Activated T-cell treated with anti-CD3 and anti-CD28 coated beads, Interleukin-2, amount 50 U/mL, for 4 hours (primary cell): ENCODE measurements at places on chromosomes 11 and 22. TPM values are rescaled to one million over a fixed set of nuclear protein-coding genes. Genes with fewer than 3 reads are reported as not detected.
A peak's percentile ranks its signal among the peaks of the same experiment; 100 is the strongest.

DNA sequence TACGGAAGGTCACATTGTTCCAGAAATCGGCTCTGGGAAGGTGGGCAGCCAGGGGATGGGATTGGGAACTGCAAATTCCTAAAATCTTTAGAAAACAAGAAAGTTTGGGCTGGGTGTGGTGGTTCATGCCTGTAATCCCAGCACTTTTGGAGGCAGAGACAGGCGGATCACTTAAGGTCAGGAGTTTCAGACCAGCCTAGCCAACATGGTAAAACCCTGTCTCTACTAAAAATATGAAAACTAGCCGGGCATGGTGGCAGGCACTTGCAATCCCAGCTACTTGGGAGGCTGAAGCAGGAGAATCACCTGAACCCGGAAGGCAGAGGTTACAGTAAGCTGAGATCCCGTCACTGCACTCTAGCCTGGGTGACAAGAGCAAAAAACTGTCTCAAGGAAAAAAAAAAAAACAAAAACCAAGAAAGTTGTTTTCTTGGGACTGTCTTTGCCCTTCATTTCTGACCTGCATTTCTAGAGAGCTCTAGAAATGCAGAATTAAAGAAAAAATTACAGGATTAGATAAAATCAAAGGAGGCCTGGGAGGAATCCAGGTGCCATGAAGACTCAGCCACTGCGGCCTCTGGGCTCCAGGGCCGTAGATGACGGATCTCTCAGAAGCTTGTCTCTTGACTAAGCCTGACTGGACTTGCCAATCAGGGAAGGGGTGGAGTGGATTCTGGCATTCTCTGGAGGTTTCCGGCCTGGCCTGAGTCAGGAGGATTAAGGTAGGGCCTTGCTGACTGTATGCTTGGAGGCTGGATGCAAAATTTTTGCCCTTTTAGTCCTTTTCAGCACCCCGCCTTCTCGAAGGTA is 5.3 kb upstream of the MALAT1 start:
- no peak for DNase-seq

OR5T3 gene
- not detected for total RNA-seq

- DNase-seq = no peak
These were observed 6.9 kb upstream of the PHRF1 start for GRCh38 chr11:569158-569885.

INS gene
- total RNA-seq = not detected

DNA sequence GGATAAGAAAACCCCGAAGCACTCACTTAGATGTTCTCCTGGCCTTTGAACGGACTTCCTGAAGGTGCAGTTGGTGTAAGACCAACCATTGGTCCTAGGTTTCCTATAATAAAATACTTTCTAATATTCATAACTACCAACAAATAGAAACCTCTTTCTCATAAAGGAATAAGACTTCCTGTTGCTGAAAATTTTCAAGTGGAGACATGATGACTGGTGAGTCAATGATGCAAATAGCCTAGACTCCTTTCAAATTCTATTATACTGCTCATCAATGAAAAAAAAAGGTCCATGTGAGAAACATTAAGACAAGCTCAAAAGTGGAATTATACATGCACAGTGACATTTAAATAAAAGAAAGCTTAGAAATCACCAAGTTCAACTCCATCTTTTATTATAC is 862.8 kb downstream of the FAM181B start:
- DNase-seq = no peak

DNA sequence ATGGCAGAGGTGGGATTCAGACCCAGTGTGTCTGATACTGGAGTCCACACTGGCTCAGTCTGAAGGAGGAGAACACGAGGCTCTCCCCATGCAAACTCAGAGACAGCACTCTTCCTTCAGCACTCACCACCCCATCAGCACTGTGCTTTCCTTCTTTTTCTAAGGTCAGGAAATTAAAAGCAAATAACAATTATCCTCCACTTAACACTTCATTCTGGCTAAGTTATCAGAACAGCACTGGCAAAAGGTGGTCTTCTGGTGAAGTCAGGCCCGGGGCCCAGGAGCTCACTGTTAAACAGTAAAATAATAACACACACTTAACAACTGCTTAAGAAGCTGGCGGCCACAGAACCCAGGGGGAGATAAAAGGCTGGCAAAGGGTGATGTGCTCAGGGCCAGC is 107.1 kb downstream of the NAT10 start:
- DNase-seq = no peak

GRCh38 chr11:106447631-106448191 is 370.2 kb downstream of the AASDHPPT start:
- DNase-seq = no peak

GRCh38 chr11:127050186-127050585 is 49.6 kb upstream of the KIRREL3 start:
- no peak for DNase-seq

DNA sequence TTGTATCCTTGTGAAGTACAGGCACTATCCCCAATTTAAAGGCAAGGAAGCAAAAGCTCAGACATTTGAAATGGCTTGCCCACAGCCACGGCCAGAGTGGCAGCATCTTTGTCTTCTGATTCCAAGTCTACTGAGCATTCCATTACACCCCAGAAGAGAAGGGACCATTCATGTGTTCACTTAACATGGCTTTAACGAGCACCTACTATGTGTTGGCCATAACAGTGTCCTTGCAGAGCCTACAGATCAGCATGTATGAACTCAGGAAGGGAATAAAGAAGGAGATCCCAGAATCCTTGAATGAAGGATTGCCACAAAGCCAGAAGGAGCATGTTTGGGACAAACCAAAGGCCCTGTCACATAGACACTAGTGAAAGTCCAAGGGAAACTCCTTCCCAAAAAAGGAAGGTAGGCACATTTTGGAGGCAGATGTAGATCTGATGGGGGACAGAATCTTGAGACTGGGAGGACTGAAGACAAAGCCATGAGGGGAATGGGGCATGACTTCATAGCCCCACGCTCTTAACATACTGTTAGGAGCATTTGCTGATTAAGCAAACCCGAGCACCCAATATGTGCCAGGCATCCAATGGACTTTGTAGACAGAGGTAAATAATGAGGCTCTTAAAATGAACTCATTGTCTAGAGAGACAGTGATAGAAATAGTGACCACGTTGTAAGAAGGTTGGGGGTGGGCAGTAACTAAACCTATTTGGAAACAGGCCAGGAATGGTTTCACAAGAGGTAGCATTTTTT is 54.9 kb downstream of the P4HA3 start:
- DNase-seq = no peak

- no peak for DNase-seq
These were observed 28.5 kb upstream of the CARD16 start for GRCh38 chr11:105073456-105074165.

DNA sequence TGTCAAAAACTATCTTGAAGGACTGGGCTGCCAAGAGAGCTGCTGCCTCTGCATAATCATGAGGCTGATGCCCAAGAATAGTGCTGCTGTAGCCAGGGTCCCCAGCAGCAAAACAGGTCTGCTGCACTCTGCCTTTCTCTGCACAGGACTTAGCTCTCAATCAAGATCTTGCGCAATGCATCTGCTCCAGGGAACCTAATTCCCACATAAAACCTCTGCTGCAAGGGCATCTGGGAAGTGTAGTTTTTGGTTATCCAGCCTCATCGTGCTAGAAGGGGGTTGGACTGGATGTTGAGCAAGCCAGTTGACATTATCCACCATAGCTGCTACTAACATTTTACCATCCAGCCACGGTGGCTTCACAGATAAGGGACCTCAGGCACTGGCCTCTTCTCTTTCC is 192.7 kb downstream of the C11orf91 start:
- DNase-seq = no peak

ZNRF3 gene
- total RNA-seq = 3.3 TPM

PRR5 gene
- total RNA-seq = 33.0 TPM

DNA sequence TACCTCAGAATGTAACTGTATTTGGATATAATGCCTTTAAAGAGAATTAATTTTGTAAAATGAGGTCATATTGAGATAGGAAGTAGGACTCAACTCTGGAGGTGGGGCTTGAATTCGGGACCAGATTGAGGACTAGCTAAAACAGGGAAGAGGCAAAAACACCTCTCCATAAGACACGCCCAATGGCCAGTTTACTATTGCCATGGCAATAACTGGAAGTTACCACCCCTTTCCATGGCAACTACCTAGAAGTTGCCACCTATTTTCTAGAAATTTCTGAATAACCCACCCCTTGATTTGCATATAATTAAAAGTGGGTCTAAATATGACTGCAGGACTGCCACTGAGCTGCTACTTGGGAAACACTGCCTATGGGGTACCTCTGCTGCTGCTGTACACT is 206.4 kb downstream of the TTC28 start:
- DNase-seq = no peak

- DNase-seq = no peak
These were observed 17.9 kb downstream of the POLR3H start for GRCh38 chr22:41526226-41526829.

OR5B21 gene
- total RNA-seq = not detected

SYT8 gene
- not detected for total RNA-seq

SLC16A8 gene
- not detected for total RNA-seq

DNA sequence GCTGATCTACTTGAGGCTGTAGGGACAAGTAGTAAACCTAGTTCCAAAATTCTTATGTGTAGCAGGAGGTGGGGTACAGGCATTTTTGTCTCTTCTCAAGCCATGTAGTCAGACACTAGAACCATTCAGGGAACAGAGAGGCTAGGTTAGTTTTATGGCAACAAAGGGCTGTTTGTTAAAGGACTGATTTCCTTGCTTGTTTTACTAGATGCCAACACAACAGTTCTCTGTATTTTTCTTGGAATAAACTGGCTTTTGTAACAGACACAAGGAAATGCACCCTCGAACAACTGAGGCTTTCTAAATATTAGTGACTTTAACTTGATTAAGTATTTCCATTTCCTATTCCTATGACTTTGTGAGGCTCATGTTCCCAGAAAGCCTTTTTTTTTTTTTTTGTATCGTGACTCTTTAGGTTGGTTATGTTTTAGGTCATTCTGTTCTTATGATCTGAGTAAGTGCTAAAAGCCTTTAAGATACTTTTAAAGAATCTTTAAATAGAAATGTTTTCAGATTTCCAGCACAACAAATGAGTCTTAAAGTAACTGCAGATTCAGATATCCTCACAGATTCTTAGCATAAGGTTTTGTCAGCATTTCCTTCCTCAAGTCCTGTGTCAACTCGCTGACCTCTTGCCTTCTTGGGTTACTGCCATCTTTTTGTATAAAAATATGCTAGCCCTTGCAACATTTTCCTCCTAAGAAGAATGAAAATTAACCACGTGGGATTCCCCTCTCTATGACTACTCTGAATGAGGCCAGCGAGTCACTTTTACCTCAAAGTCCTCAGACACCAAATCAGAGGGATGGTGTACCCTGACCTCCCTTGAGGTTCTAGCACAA is 92.5 kb downstream of the CCDC83 start:
- DNase-seq = no peak

DNA sequence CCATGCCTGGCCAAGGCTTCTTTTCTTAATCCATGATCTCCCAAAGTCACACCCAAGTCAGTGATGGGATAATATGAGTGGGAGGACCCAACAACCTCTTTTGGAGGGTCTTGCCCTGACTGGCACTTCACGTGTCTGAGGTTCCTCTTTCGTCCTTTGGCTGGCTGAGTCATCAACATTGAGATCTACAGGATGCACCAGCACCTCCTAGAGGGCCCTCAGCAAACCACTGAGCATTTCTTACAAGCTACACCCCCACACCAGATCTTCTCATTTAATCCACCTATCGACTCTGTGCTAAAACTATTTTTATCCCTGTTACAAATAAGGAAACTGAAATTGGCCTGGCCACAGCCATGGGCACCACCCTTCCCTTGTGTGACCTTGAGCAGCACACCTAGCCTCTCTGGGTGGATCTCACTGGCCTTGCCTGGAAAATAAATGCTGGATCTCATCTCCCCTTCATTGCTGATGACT is 63.4 kb downstream of the FLI1 start:
- peak; percentile 62 for DNase-seq

DNA sequence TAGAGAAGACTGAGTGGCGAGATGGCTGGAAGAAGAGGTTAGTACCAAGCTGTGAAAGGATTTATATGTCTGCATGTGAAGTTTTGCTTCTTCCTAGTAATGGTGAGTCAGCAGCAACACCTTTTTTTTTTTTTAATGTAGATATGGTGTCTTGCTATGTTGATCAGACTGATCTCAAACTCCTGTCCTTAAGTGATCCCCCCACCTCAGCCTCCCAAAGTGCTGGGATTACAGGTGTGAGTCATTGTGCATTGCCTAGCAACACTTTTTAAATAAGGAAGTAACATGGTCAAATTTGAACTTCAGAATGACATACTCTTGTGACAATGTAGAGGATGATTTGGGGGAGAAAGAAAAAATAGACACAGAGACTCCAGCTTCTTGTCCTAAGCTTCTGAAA is 6.5 kb upstream of the CSTPP1 start:
- DNase-seq = no peak

DNA sequence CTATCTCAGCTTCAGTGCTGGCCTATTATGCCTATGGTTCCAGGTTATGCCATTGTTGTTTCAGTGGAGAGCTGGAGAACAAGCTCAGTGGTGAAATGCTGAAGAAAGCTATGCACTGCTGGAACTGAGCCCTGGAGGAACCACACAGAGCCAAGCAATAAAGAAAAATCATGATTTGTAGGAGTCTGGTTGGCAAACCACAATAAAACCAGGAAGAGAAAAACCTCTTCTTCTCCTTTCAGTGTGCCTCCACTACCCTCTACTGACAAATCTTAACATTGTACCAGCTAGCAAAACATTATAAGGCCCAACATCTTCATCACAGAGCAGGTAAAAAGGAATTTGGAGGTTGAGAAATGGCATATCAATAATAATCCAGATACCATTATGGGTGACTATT is 5.3 kb downstream of the OR51F2 start:
- no peak for DNase-seq

THRSP gene
- total RNA-seq = not detected

DNA sequence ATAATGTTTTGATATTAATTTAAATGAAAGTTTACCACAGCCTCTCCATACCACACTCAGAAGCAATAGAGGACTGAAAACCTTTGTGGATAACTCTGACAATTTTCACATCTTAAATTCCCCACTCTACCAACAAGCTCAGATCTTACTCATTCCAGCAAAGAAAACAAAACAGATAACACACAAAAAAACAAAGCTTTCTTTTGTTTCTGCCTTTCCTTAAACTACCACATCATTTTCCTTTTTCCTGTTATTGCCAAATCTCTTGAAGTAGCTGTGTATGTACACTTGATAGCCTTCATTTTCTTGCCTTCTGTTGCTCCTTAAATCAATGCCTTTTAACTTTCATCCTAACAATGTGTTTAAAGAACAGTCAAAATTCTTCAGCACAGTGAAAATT is 484.9 kb downstream of the NTM start:
- no peak for DNase-seq

PELI3 gene
- total RNA-seq = 7.8 TPM

DNA sequence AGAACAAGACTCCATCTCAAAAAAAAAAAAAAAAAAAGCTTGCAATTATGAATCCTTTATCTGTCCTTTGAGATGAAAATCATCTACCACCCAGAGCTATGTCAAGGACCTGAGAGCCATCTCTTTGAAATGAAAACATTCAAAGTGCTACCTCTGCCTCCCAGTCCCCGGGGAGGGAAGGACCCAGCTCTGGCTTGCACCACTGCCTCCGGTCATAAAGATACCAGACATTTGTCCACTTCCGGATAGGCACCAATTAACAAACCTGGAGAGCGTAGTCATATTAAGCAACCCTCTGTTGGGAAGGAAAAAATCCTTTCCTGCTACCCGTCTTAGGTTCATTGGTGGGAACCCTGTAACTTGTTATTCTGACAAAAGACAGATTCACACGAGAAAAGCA is 98.6 kb downstream of the ARHGAP8 start:
- DNase-seq = no peak

PRRG4 gene
- total RNA-seq = 0.68 TPM

GRCh38 chr22:44581096-44581435 is 83.0 kb upstream of the RTL6 start:
- no peak for DNase-seq
